ENCODE measurements at places on chromosomes 1 and 21. TPM values are rescaled to one million over a fixed set of nuclear protein-coding genes. Genes with fewer than 3 reads are reported as not detected.

DNA sequence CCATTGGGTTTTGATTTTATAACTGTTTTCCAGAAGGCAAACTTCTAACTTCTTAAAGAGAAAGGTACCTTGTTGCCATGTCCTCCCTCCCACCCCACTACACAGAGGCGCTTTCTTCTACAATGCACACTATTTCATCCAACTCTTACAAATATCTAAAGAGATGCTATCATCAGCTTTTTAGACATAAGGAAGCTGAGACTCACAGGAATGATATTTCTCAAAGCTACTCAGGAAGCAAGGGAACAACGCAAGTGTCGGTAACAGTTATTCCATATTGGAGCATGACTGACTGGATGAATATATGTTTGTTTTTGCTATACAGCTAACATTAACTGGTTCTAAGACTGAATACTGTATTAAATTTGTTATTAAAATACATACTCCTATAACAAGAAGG is 318.0 kb downstream of the SMYD3 start:
- H3K4me1 ChIP-seq = no peaks in the 10 kb centered on the region
- no peak overlapping the region for H3K4me3 ChIP-seq
- H3K27me3 ChIP-seq = no peaks in the 10 kb centered on the region
- DNase-seq = no peak

DNA sequence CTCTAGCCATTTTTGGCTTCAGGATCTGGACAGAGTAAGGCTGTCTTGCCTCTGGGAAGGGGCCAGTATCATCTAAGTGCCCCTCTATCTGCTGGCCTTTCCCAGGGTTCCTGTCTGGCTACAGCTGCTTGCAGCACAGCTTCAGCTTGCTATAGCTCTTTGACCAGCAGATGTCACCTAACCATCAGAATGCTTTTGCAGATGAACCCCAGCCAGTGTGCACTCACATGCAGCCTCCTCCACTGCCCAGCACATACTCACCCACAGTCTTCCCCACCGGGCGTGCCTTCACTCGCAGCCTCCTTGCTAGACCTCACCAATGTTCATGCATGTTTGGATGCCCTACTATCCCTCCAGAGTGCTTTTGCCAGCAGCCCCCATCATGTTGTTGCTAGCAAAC is 769.0 kb downstream of the BRINP3 start:
- no peaks in the 10 kb centered on the region for H3K4me1 ChIP-seq
- no peaks in the 10 kb centered on the region for H3K27me3 ChIP-seq
- no peak overlapping the region for H3K27ac ChIP-seq
- no peak for DNase-seq
- H3K4me3 ChIP-seq = no peak overlapping the region
- H3K36me3 ChIP-seq = no peaks in the 10 kb centered on the region

The XCL2 gene
- total RNA-seq = not detected

- no peak for DNase-seq
- H3K4me1 ChIP-seq = peaks cover 8% of the 10 kb centered on the region
- no peaks in the 10 kb centered on the region for H3K36me3 ChIP-seq
- H3K4me3 ChIP-seq = no peak overlapping the region
- H3K27me3 ChIP-seq = no peaks in the 10 kb centered on the region
- H3K27ac ChIP-seq = no peak overlapping the region
These were observed 7.7 kb upstream of the HLCS start for GRCh38 chr21:36973986-36974850.

All from vagina (tissue), 2 donors.